SW480 (cell line): ENCODE measurements at places on chromosomes 2 and 18.

- DNase-seq, result no peak
Measured at GRCh38 chr2:129212299-129212958, 767.0 kb upstream of the RAB6C start.

DNA sequence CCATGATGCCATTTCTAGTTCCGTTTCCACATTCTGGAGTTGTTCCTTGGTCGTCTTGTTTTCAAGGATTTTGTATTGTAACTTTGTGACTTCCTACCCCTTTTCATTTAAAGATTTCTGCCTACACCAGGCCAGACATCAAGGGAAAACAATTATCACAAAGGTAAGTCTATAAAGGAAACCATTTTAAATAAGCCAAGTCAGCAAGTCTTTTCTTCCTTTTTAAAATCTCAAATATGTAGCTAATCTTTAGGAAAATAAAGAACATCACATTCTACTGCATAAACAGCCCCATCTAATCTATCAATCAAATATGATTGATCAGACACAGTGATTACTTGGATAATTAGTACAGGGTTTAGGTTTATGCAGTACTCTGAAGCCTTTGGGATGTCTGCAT lies 35.8 kb upstream of the INSIG2 start:
- DNase-seq, result no peak

- peak; percentile 11 for DNase-seq
Measured at GRCh38 chr2:221629468-221629867, 57.4 kb upstream of the EPHA4 start.

DNA sequence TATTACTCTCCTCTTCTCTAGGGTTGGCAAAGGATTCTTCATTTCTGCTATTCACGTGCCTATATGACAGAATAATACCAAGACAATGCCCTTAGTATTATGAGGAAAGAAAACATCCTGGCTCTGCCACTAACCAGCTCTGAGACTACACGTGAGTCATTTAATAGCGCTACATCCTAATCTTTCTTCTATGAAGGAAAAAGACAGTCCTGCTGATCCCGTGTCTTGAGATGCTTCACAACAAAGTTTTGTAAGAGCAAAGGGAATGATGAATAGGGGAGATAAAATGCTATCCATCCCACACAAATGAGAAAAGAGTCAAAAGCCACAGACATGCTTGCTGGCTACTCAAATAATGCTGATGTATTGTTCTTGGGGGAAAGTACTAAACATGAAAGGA lies 152.8 kb downstream of the PID1 start:
- no peak for DNase-seq

DNA sequence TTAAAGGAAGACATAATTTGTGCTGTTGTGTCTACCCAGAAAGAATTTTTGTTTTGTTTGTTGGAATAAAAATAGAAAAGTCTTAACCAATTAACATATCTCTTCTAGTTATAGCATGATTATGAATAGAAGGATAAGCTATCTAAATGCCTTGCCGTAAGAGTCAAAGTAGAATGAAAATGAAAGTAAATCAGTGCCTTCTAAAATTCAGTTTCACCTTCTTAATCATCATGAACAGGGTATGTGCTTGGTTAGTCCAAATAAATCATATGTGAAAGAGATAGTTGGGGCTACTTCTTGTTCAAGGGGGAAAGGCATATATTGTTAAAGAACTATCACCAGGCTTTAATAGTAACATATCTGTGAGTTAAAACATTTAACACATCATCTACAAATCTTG lies 91.5 kb downstream of the GULP1 start:
- DNase-seq, result no peak

DNA sequence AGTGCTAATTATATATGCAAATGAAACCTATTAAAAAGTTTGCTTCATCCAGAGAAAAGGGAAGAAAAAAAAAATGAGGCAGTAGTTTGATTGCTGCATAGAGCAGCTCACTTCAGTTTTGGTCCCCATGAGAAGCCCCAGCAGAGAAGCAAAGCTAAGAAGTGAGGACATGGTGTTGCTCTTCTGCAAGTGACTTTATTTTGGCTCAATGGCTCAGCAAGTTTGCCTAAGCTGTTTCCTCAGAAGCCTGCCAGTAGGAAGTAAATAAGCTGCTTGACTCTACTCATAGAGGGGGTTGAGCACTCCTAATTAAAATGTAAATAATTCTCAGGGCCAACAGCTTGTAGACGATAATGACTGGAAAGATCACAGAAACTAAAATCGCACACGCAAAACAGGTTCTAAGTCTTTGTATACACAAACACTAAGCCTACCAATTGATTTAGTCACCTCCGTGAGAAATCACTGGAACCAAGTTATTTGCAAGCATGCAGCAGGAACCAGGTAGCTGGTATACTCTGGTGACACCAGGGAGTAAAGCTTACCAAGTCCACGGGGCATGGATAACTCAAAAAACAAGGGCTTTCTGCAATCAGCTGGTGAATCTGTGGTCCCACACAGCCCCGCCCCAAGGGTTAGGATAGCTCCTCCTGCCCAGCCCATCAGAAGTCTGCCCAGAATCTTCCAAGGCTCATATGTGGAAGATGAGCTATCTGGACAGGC lies 39.7 kb upstream of the NABP1 start:
- DNase-seq, result peak; percentile 49

DNA sequence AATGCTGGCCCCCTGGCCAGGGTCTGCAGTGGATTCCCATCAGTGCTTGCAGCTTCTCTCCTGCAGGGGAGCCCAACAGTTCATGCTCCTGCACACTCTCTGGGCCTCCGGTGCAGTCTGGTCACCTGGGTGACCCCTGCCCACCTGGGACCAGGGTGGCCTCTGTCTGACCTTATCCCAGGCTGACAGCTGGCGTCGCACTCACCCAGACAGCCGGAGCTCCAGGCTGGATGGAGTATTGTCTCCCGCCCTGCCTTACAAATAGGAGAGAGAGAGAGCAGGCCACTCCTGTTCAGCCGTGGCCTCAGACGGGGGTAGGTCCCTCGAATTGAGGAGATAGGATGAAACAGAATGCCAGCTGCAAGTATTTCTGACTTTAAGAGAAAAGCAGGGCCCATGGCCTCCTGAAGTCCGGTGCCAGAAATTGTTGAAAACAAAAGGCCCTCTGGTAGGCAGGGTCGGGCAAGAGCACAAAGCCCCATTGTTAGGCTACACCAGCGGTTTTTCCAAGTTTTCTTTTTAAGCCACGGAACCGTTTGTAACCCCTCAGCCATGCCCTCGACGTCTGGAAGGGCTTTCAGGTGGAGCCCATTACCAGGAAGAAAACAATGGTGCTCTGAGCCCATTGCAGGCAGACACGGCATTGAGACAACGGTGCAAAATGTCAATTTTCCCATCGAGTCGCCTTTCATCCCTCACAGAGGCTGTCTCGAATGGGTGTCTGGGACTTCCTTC lies 258.4 kb downstream of the BCL11A start:
- peak; percentile 15 for DNase-seq

- DNase-seq, result no peak
Measured at GRCh38 chr2:55283083-55283482, 14.1 kb upstream of the MTIF2 start.

DNA sequence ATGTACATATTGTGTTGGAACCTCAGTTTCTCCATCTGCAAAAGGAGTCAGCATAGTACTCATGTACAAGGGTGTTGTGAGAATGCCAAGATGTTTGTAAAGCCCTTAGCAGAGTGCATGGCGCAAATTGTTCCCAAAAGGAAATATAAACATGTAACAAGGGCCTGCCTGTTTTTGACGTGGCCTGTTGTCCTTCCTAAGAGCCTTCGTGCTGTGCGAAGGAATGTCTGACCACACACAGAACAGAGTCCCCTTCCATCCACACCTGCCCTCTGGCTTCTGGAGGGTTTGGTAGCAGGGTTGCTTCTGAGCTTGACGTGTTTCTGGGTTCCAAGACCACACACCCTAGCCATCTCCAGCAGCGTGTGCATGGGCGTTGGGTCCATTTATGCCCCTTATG lies 34.9 kb downstream of the CABLES1 start:
- no peak for DNase-seq

DNA sequence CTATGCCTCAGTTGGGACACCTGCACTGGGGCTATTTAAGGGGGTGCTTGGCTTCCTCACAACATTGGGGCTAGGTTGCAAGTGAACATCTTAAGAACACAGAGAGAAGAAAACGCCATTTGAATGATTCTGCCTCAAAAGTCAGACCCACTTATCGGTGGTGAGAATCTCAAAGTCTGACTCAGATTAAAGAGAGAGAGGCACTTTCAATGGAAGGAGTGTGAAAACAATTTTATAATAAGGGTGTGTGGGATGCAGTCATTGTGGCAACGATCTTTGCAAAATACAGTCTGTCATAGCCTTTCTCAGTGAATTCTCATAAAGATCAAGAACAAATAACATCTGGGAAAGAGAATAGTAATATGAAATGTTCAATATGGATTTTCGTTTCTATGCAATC lies 41.8 kb downstream of the CCDC102B start:
- DNase-seq, result no peak

DNA sequence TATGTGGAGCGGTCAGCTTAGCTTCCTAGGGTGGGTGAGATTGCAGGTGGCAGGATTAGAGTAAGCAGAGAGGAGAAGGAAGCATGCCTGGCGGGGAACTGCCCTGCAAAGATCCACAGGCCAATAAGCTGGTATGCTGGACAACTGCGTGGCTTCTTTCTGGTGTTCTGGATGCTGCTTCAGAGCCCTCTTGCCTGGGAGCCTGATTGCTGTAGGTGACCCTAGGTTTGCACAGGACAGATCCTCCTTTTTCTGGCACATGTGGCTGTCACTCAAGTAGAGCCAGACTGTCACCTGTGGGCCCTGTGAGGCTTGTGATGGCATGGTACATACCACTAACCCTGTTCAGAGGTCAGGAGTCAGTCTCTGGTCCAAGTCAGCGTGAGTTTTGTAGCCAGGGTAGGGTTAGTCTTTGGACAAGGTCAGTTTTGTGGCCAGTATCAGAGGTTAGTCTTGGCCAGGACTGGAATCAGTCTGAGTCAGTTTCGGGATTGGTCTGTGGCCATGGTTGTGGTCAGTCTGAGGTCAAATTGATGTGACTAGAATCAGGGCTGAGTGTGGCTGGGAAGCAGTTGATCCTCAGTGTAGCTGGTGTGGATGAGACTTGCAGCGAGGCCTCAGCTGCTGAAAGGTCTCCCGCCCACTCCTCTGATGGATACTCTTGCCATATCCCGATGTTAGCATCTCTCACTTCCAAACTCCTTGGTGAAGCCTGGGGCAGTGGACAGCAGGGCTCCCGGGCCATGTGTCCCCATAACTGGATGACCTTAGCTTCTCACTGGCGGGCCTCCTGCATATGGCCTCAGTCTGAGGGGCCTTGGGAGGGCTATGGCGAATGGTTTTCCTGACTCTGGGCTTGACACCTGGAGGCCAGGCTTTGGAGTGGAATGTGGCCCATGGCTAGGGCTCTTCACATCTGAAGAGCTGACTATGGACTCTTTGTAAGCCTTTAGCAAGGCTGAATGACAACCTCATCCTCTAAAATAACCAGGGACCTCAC lies 260.5 kb downstream of the DYSF start:
- no peak for DNase-seq

- no peak for DNase-seq
Measured at GRCh38 chr2:152479282-152479681, 144.3 kb downstream of the FMNL2 start.

- no peak for DNase-seq
Measured at GRCh38 chr2:170530284-170530745, 184.8 kb upstream of the SP5 start.

DNA sequence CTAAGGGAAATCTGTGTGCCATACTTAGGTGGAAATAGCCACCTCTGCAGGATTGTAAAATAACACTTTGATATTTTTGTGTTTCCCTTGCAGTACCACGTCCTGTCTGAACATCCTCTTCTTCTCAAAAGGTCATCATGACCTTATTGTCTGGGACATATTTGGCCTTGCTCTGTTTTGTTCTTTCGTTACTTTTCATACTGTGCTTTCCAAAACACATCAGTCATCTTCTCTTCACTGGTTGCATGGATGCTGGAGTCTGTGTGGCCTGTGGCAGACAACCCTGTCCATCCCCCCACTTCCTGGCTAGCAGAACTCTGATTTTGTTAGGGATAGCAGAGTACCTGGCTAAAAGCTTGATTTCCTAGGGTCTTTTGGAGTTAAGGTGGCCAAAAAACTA lies 9.4 kb upstream of the GREB1 start:
- no peak for DNase-seq

DNA sequence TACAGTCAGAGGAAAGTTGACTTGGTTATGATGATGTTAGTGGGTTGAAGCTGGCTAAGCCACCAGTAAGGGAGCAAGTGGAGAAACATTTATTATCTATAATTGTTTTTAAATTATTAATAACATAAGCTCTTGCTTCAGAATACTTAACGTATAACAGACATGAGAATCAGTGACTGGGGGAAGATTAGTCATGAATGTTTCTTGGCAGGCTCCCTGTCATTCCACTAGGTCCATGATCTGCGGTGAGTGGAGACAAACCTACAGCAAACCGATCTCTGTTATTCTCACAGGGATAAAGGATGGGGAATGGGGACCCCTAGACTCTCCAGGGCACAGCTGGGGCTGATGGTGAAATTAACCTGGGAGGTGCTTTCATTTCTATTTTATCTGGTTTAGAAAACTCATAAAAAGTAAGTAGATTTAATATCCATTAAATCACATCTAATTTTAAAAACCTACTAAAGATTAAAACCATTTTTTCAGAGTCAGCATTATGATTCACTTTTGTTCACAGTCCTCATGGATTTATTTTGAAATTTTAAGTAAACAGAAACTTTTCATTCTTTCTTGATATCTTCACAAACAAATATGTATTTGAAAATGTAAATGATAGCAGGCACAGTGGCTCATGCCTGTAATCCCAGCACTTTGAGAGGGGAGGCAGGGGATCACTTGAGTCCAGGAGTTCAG lies 420.3 kb downstream of the PTPRM start:
- DNase-seq, result no peak

DNA sequence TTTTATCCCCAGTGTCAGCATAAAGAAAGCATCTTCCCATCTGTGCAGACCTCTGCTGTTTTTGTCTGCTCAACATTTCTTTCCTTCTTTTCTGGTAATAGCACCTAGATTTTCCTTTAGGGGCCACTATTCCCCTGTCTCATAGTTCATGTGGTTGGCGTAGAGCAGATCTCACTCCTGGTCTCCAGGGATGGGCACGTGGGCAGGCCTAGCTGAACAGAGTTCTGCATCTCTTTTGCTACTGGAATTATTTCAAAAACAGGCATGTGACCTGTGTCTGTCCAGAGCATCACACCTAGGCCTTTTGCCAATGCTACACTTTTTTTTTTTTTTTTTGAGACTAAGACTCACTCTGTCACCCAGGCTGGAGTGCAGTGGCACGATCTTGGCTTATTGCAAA lies 17.7 kb upstream of the ICOS start:
- no peak for DNase-seq

GRCh38 chr2:100406120-100406508 lies 11.4 kb downstream of the CHST10 start:
- DNase-seq, result no peak

DNA sequence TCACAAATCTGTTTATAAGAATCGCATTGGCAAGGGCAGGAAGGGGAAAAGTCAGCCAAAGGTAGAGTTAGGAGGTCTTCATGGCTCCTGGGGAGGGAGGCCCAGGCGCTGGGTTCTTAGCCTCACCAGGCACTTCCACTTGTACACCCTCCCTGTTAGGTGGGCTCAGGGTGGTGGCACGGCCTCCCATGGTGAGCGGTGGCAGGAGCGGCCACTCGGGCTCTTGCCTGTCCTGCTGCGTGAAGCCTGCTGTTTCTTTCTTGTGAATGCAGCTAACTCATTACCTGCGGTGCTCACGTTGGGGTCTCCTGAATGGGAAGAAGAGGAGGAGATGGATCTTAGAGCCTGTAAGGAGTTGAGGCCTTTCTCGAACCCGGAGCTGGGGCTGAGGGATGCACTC lies 40.8 kb downstream of the TOGARAM2 start:
- DNase-seq, result no peak

- no peak for DNase-seq
Measured at GRCh38 chr2:133586978-133587377, 18.7 kb upstream of the NCKAP5 start.
